Activated naive CD4-positive, alpha-beta T cell (primary cell): ENCODE measurements at places on chromosomes 16 and 17.

GRCh38 chr16:2511128-2511800, 2.5 kb upstream of the ATP6V0C start:
- no peak for DNase-seq

DNA sequence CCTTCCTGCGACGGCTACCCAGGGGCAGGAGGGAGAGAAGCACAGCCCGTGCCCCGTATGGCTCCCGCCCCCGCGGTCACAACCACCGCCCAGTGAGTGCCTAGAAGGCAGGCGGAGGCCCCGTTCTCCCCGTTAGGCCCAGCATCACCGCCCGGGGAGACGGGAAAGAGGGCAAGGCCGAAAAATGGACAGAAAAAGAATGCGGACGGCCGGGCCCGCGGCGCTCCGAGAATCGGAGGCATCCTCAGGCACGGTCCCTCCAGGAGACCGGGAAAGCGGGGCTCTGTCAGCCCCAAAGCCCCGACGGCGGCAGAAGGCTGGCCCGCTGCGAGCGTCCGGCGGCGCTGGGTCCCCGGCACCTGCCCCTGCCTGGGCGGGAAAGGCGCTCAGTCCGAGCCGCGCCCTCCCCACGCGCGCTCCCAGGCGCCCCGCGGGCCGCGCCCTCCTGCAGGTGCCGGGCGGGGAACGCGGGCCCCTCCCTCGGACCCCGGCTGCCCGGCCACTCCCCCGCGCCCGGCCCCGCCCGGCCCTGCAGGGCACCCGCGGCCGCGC, 407 bp downstream of the MCRIP1 start:
- peak; percentile 19 for DNase-seq

DNA sequence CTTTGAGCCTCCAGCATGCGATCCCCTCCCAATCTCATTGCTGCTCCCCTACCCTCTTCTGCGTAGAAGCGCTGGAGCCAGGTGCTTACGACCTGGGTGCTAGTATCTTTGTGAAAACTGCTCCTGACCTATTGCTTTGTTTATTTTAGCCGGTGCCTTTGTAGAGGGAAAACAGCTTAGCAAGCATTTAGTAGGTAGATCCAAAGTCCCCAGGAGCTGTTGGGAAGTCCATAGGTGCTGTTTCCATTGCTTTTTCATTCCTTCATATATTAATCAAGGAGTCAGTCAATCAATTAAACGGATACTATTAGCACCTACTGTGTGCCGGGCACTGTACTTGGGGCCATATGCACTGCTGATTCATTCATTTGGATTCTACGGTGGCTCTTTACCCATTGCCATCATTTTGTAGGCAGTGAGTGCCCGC, 497.6 kb downstream of the WWOX start:
- DNase-seq: no peak

GRCh38 chr17:8249621-8250500, 772 bp downstream of the PFAS start:
- no peak for DNase-seq

GRCh38 chr17:62955841-62956352, 10.1 kb upstream of the TANC2 start:
- no peak for DNase-seq

GRCh38 chr17:79446399-79447009, 164.3 kb downstream of the RBFOX3 start:
- DNase-seq: no peak

DNA sequence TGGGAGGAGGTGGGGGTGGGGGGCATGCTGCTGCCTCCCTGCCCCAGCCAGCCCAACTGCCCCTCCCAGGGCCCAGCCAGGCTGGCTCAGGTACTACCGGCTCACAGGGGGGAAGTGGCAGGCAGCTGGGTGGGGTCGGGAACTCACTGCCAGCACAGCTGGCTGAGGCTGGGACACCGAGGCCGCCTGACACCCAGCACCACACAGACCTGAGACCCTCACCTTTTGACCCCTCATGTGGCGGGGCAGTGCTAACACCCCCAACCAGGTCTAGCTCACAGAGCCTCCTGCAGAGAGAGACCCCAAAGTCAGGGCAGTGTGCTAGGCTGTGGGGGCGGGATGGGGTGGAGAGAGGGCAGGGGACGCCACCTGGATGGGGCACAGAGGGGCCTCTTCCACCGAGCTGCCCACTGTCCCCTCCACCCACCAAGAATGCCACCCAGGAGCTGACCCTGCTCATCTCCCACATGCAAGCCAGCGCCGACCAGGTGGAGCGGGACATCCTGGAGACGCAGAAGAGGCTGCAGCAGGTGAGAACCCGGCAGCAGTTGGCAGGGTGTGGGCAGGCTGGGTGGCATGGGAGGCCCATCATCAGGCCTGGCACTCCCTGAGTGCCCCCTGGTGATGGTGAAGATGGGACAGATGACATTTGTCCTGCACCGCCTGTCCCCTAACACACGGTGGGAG, 3.0 kb downstream of the EVPLL start:
- DNase-seq: no peak

- no peak for DNase-seq
These were observed 15.6 kb upstream of the FOXJ1 start for GRCh38 chr17:76156662-76156991.

- DNase-seq: no peak
These were observed 1.3 kb downstream of the ADCY7 start for GRCh38 chr16:50267651-50268050.

GRCh38 chr17:4594931-4595684, 10.8 kb downstream of the SMTNL2 start:
- DNase-seq: no peak

GRCh38 chr17:27975146-27976011, 67.1 kb upstream of the NLK start:
- no peak for DNase-seq

DNA sequence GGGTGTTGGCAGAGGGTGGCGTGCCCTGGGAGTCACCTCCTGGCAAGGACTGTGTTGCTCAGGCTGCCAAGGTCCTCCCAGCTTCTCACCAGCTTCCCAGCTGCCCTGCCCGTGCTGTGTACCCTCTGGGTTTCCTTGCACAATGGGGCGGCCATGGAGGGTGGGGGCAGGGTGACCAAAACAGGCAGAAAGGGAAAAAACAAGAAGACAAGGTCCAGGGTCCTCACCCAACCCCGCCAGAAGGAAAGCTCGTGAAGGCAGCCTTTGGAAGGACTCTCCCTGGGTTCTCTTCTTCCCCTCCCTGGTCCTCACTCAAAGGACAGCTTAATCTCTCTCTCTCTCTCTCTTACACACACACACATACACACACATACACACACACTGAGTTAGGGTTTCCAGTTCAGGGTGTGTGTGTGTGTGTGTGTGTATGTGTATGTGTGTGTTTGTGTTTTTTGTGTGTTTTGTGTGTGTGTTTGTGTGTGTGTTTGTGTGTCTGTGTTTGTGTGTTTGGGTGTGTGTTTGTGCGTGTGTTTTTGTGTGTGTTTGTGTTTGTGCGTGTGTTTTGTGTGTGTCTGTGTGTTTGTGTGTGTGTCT, 2.0 kb downstream of the SLC13A5 start:
- DNase-seq: no peak

GRCh38 chr17:41784207-41784744, 2.2 kb downstream of the JUP start:
- no peak for DNase-seq

DNA sequence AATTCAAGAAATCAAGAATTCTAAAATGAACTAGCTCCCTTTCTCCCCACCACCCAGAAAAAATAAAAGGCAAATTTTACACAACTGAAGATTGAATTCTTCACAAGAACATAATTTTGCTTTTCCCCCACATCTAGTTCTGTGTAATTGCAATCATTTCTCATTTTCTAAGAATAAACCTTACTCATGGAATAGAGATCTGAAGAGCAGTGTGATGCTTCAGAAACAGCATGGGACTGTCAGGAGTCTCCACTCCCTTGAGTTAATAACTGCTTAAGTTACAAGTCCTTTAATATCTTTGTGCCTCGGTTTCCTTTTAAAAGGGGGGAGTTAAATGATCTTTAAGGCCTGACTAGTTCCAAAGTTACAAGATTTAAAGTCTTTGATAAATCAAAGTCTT, 53.7 kb downstream of the CACNG1 start:
- DNase-seq: no peak

DNA sequence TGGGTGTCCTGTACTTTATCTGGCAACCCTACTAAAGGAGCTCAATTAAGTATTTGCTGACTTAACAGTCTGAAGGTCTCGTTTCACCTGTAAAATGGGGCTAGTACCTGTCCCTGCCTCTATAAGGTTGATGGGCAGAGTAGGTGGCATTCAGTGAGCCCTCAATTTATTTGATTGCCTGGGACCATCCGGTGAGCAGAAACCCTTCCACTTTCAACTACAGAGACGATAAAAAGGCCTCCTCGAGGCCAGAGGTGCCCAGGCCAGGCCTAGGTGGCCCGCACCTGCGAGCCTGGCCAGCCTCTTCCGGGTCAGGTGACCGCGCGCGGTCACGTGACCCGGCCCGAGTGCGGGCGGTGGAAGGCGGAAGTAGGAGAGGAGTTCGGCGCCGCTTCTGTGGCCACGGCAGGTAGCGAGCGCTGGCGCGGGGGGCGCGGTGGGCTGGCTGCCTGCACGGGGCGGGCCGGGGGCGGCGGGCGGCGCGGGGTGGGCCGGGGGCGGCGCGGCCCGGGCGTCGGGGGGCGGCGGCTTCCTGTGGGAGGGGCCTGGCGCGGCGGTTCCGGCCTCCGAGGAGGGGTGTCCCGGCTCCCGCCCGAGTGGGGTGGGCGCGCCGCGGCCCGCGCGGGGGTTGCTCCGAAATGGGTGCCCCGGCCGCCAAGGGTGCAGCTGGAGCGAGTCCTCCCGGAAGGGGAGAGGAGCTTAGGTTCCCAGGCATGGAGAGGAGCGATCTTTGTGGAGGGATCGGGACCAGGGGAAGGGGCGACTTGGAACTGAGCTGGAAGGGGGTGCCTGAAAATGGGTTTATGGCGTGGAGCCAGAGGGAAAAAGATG, at the start of gene WWP2:
TSS of gene WWP2 (plus strand) at position 350 of the 831 bp plus-strand sequence. CDS start 24,679 bp downstream, outside the sequence.
- DNase-seq: peak; percentile 37

DNA sequence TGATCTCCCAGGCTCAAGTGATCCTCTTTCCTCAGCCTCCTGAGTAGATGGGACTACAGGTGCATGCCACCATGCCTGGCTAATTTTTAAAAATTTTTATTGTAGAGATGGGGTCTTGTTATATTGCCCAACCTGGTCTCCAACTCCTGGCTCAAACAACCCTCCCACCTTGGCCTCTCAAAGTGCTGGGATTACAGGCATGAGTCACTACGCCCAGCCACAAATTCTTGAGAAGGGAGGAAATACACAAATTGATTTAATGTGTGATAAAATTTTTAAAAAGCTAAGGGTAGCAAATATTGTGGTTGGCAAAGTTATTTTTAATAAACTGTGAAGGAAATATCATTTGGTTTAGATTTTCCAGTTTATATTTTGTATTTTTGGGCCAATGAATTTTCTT, 9.6 kb downstream of the ITGAD start:
- DNase-seq: no peak

DNA sequence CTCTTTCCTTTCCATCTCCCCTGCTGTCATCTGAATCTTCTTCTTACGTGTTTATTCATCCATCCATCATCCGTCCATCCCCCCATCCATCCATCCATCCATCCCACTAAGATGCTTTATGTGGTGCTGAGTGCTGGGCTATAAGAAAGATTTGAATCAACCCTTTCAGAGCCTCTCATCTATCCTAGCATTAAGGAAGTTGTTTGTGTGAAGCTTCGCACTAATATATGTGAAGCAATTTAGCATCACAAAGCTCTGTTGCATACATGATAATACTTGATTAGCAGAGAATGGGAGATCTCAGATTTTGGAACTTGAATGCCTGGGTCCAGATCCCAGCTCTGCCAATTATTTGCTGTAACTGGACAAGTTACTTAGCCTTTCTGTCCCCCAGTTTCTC, 255.7 kb downstream of the SHISA9 start:
- no peak for DNase-seq

- no peak for DNase-seq
These were observed 408.6 kb downstream of the MAF start for GRCh38 chr16:79191933-79192332.

DNA sequence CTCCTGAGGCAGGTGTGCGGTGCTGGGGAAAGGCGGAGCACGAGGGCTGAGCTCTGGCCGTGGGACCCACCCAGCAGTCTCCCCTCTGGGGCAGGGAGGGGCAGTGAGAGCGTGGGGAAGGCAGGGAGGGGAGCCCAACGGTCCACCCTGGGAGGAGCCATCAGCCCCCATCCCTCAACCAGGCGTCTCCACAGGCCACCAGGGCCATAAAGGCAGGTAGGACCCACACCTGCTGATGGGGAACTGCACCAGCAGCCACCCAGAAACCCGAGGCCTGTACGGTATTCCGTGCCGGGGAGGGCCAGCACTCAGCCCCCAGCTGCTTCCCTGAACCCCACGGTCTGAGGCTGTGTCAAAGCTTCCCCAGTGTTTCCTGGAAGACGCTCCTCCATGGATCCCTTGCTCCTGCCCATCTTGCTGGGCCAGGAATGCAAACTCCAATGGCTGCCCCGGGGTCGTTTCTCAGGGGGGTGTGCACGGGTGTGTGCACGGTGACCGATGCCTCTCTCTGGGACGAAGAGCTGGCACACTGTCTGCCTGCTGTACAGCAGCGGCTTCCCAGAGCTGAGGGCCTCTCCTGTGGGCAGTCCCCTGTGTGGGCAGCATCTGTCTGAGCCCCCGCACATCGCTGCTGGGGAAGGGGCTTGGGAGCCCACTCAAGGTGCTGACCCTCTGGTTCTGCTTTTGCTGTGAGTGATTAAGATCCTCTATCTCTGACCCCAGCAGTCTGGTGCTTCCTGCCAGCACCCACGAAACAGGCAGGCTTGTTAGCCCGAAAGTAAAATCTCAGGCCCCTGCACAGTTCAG, 17.2 kb upstream of the METRNL start:
- DNase-seq: no peak

DNA sequence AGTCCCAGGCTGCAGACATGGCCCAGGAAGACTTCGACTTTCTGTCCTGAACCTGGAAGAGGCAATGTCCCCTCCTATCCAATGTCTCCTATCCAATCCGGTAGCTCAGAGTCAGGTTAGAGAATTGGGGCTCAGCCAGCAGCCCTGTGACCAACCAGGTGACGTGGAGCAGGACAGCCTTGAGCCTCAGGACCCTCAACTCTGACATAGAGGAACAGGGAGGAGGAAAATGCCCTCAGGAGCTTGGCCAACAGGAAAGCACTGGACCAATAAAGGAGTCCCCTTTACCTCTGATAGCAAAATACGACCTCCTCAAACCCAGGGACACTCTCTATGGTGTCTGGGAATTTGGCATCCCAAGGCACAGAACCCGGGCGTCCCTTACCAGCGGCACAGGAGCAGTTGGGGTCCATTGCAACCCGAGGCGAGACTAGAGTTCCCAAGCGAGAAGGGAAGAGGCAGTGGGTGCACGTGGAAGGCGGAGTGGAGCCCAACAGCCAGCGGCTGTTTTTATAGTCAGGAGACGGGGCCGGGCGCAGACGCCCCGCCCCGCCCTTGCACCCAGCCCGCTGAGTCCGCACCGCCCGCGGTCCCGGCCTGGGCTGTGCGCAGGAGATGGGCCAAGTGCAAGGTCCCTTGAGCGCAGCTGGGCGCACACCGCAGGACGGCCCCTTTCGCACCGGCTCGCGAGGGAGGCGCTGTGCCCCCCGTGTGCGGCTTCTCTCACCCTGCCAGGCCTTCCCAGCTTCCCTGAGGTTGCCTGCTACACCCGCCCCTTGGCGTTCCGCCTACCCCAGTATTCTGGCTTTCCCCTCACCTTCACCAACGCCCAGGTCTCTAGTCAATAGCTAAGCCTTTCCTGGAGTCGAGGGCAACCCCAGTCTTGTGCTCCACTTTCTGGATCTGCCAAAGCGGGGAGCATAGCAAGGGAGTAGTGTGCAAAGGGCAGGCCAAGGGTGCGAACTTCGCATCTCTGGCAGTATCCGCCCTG, at the start of gene MT1G:
TSS of gene MT1G (minus strand) at position 485 of the 991 bp plus-strand sequence. CDS start at position 413, 72 bp downstream.
- no peak for DNase-seq

GRCh38 chr17:68456339-68457167, 743 bp downstream of the WIPI1 start:
- no peak for DNase-seq
